ENCODE measurements at places on chromosomes 2 and 18. TPM values are rescaled to one million over a fixed set of nuclear protein-coding genes. Genes with fewer than 3 reads are reported as not detected.

MFSD2B gene
- total RNA-seq, result not detected

TMEFF2 gene
- not detected for total RNA-seq

KCNG3 gene
- not detected for total RNA-seq

LIMS3 gene
- total RNA-seq, result 21.9 TPM

FOXD4L1 gene
- total RNA-seq, result not detected

IRS1 gene
- total RNA-seq, result 18.6 TPM

MALL gene
- 38.5 TPM for total RNA-seq

DNAJC5G gene
- total RNA-seq, result not detected

FMNL2 gene
- 12.0 TPM for total RNA-seq

HRH4 gene
- not detected for total RNA-seq

ADGRF3 gene
- total RNA-seq, result not detected

MYO7B gene
- 1.3 TPM for total RNA-seq

SLC5A7 gene
- total RNA-seq, result not detected

ERMN gene
- not detected for total RNA-seq

SERPINB13 gene
- not detected for total RNA-seq

DSG3 gene
- not detected for total RNA-seq

ERICH2 gene
- total RNA-seq, result not detected

FSHR gene
- total RNA-seq, result not detected

STPG4 gene
- not detected for total RNA-seq

NRP2 gene
- 39.7 TPM for total RNA-seq

CNTNAP5 gene
- total RNA-seq, result not detected

POTEJ gene
- total RNA-seq, result not detected

CAPN14 gene
- not detected for total RNA-seq

ERFE gene
- total RNA-seq, result 3.3 TPM

CROCC2 gene
- 2.9 TPM for total RNA-seq

INPP4A gene
- total RNA-seq, result 52.8 TPM

MERTK gene
- total RNA-seq, result 11.1 TPM

KCNF1 gene
- total RNA-seq, result not detected

IL1A gene
- total RNA-seq, result not detected

BABAM2 gene
- total RNA-seq, result 19.6 TPM

IL37 gene
- not detected for total RNA-seq

RGPD8 gene
- total RNA-seq, result 8.2 TPM

HOXD12 gene
- not detected for total RNA-seq

COL6A3 gene
- total RNA-seq, result 156 TPM

RNPEPL1 gene
- 196 TPM for total RNA-seq

LIMS4 gene
- total RNA-seq, result 21.2 TPM

DYNAP gene
- total RNA-seq, result not detected

CIB4 gene
- total RNA-seq, result not detected

PDE1A gene
- total RNA-seq, result 4.8 TPM

CNGA3 gene
- total RNA-seq, result not detected

CCDC68 gene
- total RNA-seq, result 15.8 TPM

ARHGAP15 gene
- total RNA-seq, result 1.4 TPM

RGPD3 gene
- 0.75 TPM for total RNA-seq

REG3A gene
- not detected for total RNA-seq

PHOSPHO2 gene
- total RNA-seq, result not detected

TFPI gene
- 85.6 TPM for total RNA-seq

LRRTM1 gene
- 6.7 TPM for total RNA-seq

LRRFIP1 gene
- total RNA-seq, result 133 TPM

ACMSD gene
- not detected for total RNA-seq

PPM1G gene
- 24.7 TPM for total RNA-seq

MPP4 gene
- not detected for total RNA-seq

GREB1L gene
- total RNA-seq, result 2.2 TPM
